ENCODE measurements at places on chromosomes 7 and 10.
A peak's percentile ranks its signal among the peaks of the same experiment; 100 is the strongest.

- DNase-seq, result peak; percentile 70
Measured at GRCh38 chr10:87053111-87053510, 33.0 kb downstream of the FAM25A start.

DNA sequence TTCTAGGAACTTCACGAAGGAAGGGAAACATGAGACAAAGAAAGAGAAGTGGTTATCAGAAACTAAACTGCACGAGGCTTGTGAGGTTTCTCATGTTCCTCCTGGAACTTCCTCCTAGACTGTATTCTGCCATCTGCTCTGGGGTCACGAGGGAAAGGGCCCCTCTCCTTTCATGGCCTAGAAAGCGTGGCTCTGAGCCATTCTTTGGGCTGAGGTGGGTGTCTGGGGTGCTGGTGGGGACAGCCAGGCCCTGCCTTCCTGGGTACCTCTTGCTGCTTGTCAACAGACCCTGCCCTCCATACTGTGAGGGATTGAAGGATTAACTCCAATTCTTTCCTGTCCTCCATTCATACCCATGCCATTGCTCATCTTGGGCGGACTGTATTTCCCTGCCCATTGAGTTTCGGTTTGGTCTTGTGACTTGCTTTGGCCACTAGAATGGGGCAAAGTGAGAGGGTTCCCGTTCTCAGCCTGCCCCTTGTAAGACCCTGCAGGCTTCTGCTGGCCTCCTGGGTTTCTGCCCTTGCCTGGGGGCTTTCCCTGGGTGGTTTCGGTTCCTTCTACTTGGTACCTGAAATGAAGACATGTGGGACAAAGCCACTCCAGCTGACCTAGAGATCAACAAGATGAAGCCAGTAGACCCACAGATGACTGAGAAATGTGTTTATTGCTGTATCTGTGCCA lies 14.9 kb upstream of the GIMAP8 start:
- no peak for DNase-seq

- DNase-seq, result no peak
Measured at GRCh38 chr10:124568848-124569622, 107.4 kb downstream of the LHPP start.

GRCh38 chr10:43294241-43294658 lies 27.4 kb upstream of the RASGEF1A start:
- DNase-seq, result no peak

GRCh38 chr10:49296836-49297235 lies 2.1 kb upstream of the C10orf71 start:
- no peak for DNase-seq

GRCh38 chr7:79719216-79719615 lies 265.7 kb upstream of the MAGI2 start:
- DNase-seq, result no peak

DNA sequence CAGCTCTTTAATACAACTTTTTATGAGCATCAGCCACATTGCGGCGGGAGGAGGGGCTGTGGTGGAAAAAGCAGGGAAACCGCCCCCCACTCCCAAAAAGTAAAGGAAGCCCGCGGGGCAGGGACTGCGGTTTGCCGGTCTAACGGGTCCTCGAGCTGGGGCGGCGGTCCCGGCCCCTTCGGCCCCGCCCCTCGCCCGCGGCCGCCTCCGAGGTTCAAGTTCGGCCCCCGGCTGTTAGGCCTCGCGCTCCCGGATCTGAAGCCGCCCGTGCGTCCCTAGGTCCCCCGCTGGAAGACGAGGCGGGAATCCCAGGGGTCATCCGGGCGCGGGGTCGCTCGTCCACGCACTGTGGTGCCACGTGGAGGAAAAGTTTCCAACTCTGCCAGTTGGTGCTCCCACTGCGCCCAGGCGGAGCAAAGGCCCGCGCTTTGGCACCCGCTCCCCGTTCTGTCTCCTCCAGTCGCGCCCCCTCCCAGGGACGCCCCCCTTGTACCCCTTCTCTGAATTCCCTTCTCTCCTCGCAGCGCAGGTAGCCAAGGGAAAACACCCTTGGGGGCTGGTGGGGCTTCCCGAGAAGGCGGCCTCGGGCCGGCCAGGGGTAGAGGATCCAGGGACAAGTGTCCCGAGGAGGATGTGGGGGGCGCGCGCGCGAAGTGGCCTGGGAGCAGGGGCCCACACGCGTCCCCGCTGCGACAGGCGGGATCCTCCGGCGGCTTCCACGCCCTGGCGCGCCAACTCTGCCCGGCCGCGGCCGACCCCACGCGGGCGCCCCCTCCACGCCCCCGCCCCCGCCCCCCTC lies 798 bp upstream of the AUTS2 start:
- DNase-seq, result no peak

GRCh38 chr10:33154590-33154989 lies 179.9 kb downstream of the NRP1 start:
- no peak for DNase-seq

- DNase-seq, result no peak
Measured at GRCh38 chr10:21919906-21920305, 83.6 kb downstream of the DNAJC1 start.

- no peak for DNase-seq
Measured at GRCh38 chr10:33631991-33632390, 297.5 kb upstream of the NRP1 start.
